ENCODE measurements at places on chromosomes 1 and 21.

DNA sequence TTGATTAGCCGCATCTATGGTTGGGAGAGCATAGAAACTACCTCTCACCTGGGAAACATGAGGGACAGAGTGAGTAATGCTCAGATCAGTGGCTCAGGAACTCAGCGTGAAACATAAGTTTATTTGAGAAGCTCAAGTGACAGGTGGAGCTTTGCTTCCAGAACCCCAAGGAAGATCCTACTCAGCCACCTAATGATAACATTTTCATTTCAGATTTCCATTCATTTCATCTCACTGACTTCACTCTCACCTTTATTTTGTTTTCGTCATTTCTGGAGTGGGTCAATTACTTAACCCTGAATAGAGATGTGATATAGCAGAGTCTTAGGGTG lies 145.5 kb upstream of the DUSP10 start:
- DNase-seq, result no peak

DNA sequence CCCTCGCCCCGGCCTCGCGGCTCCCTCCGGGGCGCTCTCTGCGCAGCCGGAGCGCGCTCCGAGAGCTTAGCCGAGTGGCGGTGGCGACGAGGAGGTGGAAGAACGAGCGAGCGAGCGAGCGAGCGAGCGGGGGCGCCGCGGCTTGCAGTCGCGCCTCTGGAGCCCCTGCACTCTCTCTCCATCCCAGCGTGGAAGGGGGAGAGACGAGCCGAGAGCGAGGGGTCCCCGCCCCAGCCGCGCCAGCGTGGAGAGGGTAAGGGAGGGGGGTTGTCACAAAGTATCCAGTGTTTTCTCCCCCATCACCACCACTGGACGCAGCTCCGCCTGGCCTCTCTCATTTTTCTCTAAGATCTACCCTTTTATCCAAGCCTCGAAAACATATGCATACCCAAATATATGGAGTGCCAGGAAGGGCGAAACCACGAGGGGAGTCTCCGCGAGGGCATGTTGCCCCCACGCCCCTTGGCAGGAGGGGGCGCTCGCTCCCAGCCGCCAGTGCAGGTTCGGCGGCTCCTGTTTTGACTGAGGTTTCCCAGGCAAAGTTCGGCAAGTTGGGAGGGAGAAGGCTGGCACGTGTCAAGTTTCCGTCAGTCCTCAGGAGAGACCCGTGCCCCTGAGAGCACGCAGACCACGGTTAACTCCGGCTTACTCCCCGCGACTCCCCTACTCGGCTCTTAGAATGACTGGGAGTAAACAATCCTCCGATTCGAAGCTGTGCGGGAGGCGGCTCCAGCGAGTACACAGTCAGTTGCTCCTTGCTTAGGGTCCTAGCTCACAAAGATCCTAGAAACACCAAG lies 569 bp upstream of the DAB1 start:
- DNase-seq, result no peak

GRCh38 chr1:3067301-3067670 lies 1.7 kb upstream of the PRDM16 start:
- no peak for DNase-seq

DNA sequence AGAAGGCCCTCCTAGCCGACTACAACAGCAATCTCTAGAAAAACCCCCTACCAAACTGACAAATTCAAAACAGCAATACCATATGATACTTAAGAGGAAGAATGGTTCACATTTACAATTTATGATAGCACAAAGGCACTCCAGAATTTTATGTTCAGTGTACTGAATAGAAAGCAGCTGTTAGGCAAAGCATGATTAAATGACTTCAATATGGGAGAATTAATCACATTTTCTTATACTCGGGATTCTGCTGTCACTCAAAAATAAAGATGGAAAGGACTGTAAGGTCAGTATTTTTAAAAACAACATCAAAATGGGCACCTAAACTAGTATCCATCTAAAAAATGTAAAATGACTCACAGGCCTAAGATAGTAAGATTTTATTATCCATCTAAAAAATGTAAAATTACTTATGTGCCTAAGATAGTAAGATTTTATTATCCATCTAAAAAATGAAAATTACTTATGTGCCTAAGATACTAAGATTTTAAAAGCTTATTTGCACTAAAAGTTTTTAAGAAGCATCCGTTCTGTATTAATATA lies 198.5 kb downstream of the SMYD3 start:
- no peak for DNase-seq

GRCh38 chr1:55751776-55752175 lies 536.6 kb upstream of the USP24 start:
- no peak for DNase-seq

DNA sequence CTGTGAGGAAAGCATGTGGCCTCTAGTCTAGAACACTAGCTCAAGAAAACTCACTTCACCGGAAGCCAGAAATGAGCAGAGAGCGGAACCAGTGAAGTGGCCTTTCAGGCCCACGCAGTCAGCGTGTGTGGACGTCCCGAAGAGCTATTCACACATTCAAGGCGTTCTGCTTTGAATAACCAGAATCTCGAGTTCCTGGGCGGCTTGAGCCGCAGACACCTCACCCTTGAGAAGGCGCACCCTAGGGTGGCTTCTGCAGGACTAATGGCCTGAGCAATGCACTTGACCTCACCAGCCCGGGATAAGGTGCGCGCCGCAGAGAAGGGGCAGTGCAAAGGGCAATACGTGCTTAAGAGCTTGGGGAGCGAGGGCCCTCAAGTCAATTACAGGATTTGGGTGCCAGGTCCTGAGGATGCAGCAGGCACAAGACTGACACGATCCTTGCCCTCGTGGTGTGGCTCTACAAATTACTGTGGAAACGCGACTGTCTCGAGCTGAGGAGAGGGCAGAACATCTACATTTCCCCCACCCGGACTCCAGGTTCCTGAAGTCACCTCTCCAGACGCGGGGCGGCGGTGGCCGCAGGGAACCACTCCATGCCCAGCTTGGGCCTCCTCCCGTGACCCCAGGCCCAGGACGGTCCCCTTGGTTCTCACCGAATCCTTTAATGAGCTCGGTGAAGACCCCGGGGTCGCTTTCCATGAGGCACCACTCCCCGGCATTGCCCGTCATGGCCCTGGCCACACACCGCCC lies 455 bp downstream of the UCHL5 start:
- peak; percentile 1 for DNase-seq

DNA sequence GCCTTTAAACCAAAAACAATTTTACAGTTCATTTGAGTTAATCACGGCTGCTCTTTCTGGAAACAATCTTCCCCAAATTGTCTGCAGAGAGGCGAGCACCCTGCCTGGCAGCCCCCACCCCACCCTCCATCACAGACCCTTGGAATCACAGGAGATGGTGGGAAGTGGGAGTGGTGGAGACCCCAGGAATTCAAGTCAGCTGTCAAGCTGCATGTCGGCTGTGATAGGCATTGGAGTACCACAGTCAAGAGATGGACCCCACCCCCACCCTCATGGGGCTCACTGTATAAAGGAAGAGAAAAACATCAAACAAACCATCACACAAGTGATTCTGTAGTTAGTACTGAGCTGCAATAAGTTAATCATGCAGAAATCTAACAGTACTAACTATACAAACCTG lies 360.4 kb downstream of the MATN1 start:
- no peak for DNase-seq
